ENCODE measurements at places on chromosomes 12 and 14. TPM values are rescaled to one million over a fixed set of nuclear protein-coding genes. Genes with fewer than 3 reads are reported as not detected.

DIO2 gene
- 0.19 TPM for polyA plus RNA-seq

SOAT2 gene
- 2.2 TPM for polyA plus RNA-seq

GRCh38 chr14:56709201-56709600 is 101.1 kb downstream of the OTX2 start:
- no peak overlapping the region for H3K27ac ChIP-seq
- no peak overlapping the region for H3K4me3 ChIP-seq
- DNase-seq = no peak
- H3K27me3 ChIP-seq = no peaks in the 10 kb centered on the region
- no peaks in the 10 kb centered on the region for H3K36me3 ChIP-seq
- no peaks in the 10 kb centered on the region for H3K4me1 ChIP-seq

- H3K4me1 ChIP-seq = no peaks in the 10 kb centered on the region
- no peak overlapping the region for H3K27ac ChIP-seq
- H3K27me3 ChIP-seq = no peaks in the 10 kb centered on the region
- H3K36me3 ChIP-seq = no peaks in the 10 kb centered on the region
- no peak overlapping the region for H3K4me3 ChIP-seq
These were observed 109.2 kb downstream of the ATXN7L3B start for GRCh38 chr12:74646831-74647230.

DNA sequence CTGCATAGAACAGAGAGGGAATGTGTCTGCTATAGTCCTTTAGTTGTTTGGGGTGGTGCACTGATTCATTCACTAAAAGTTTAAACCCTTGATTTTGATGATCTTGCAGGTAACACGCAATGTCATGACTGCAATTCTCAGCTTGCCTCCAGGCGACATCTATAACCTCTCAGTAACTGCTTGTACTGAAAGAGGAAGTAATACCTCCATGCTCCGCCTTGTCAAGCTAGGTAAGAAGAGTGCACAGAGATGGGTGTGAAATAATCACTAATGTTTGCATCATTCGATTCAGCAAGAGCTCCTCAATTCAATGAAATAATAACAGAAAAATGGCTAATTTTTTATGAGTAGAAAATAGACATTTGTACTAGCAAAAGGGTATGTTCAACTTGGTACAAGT is 203.7 kb downstream of the PTPRO start:
- no peak overlapping the region for H3K4me3 ChIP-seq
- DNase-seq = no peak
- no peaks in the 10 kb centered on the region for H3K4me1 ChIP-seq
- H3K27ac ChIP-seq = no peak overlapping the region
- no peaks in the 10 kb centered on the region for H3K36me3 ChIP-seq

- DNase-seq = no peak
- H3K27me3 ChIP-seq = no peaks in the 10 kb centered on the region
- H3K36me3 ChIP-seq = no peaks in the 10 kb centered on the region
- H3K27ac ChIP-seq = no peak overlapping the region
- no peaks in the 10 kb centered on the region for H3K4me1 ChIP-seq
- H3K4me3 ChIP-seq = no peak overlapping the region
These were observed 42.3 kb downstream of the FZD10 start for GRCh38 chr12:130204541-130204953.

- H3K27ac ChIP-seq = no peak overlapping the region
- no peak for DNase-seq
- no peaks in the 10 kb centered on the region for H3K4me1 ChIP-seq
These were observed 5.3 kb downstream of the OR4N5 start for GRCh38 chr14:20143911-20144310.

- H3K36me3 ChIP-seq = no peaks in the 10 kb centered on the region
- no peaks in the 10 kb centered on the region for H3K27me3 ChIP-seq
- no peak for DNase-seq
- no peak overlapping the region for H3K4me3 ChIP-seq
These were observed 50.5 kb upstream of the PWP1 start for GRCh38 chr12:107635139-107635538.

Measured in spleen (tissue), 13 donors.